ENCODE measurements at places on chromosomes 6 and 20. TPM values are rescaled to one million over a fixed set of nuclear protein-coding genes. Genes with fewer than 3 reads are reported as not detected.
A peak's percentile ranks its signal among the peaks of the same experiment; 100 is the strongest.

DNA sequence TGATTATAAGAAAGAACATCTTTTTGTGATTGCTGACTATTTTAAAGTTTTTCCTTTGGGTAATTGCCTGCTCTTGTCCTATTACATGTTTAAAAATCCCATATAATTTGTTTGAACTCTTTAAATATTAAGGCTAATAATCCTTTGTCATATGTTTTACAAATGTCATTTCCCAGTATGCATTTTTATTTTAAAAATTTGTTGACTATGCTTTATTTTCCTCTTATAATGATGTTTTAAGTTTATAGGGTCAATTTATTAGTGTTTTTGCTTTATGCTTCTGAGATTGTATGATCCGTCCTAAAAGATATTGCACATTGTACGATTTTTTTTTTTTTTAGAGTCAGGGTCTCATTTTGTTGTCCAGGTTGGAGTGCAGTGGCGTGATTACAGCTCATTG, 297.2 kb downstream of the RNF144B start:
- no peak for DNase-seq

DNA sequence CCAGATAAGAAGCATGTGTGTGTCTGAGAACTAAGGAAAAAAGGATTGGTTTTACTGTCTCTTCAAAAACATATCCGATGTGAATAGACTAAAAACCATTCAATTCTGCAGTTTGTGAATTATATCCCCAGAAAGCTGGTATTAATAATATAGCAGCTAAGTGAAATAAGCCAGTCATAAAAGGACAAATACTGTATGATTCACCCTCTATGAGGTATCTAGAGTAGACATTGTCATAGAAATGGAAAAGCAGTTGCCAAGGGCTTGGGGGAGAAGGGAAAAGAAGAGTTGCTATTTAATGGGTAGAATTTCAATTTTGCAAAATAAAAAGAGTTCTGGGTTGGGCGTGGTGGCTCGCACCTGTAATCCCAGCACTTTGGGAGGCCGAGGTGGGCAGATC, 137.5 kb downstream of the ATXN1 start:
- peak; percentile 29 for DNase-seq

GRCh38 chr6:1215884-1216487, 95.9 kb upstream of the FOXQ1 start:
- DNase-seq: no peak

GRCh38 chr6:82385961-82386360, 22.3 kb downstream of the TPBG start:
- DNase-seq: no peak

- DNase-seq: no peak
Observed at GRCh38 chr6:620950-621349, 36.0 kb downstream of the HUS1B start.

GRCh38 chr6:27133281-27134227, 113.9 kb upstream of the PRSS16 start:
- DNase-seq: peak; percentile 81

GRCh38 chr6:5333658-5334057, 72.3 kb downstream of the FARS2 start:
- DNase-seq: peak; percentile 70

GRCh38 chr6:147438758-147439528, 69.5 kb upstream of the SAMD5 start:
- no peak for DNase-seq

- no peak for DNase-seq
Observed at GRCh38 chr6:36493859-36494258, 51.1 kb downstream of the KCTD20 start.

DNA sequence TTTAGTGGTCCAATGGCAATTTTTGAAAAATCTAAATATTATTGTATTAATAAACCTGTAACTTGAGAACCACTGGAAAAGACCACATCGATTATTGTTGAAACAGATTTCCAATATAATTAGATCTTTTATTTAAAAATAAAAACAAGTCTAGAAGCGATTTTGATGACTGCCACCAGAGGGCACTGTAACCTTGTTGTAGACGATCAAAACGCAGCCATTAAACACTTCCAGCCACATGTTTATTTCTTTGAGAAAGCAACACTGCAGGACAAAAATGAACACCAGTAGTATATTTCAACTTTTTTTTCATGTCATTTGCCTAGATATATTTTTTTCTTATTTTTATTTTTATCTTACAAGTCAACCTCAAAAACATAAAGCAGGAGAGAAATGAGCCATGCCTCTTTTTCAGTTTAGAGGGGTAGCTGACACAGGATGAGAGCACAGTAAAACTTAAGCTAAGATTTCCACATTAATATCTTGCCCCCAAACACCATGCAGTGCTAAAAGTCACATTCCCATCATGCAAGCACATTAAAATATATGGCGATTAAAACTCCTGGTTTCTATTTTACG, 115.4 kb downstream of the OPRM1 start:
- DNase-seq: peak; percentile 59

GRCh38 chr6:32060966-32061655, 22.9 kb downstream of the CYP21A2 start:
- peak; percentile 52 for DNase-seq

GRCh38 chr6:137111296-137112066, 62.0 kb downstream of the IL22RA2 start:
- no peak for DNase-seq

GRCh38 chr6:49202924-49203536, 260.0 kb downstream of the MMUT start:
- DNase-seq: no peak

- DNase-seq: no peak
Observed at GRCh38 chr20:3239867-3240775, 1.1 kb upstream of the SLC4A11 start.

DNA sequence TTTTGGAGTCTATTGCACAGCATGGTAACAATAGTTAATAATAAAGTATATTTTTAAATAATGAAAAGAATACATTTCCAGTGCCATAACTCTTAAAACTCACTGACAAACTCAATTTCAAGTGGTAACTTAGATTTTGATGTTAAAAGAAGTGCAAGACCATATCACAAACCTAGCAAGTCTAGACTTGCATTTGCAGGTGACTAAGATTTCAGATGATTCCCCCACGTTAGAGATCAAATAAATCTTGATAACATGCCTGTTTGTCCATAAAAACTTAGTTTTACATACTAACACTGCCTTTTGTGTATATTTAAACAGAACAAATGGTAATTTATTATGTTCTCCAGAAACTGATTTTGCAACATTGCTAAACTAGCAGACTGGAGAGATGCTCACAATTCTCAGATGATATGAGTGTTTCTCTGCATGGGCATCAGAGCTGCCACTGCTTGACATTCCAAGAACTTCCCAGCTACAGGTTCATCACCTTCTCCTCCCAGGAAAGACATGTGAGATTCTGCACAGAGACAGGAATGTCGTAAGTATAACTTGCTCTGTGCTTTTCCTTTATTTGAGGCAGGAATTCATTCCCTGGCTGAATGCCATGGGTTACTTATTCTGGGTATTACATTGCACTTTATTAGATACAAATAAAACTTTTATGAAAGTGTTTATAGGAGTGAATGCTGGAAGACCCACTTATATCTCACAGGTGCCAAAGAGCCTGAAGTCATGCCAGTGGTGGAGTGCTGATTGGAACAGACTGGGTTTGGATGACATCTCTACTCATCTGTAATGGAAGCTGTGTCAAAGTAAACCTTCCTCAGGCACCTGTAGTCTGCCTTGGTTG, 160.2 kb upstream of the FOXA2 start:
- no peak for DNase-seq

GRCh38 chr6:126786262-126786661, 332.2 kb upstream of the RSPO3 start:
- DNase-seq: no peak

GRCh38 chr6:54722328-54722727, 124.2 kb upstream of the FAM83B start:
- no peak for DNase-seq

DNA sequence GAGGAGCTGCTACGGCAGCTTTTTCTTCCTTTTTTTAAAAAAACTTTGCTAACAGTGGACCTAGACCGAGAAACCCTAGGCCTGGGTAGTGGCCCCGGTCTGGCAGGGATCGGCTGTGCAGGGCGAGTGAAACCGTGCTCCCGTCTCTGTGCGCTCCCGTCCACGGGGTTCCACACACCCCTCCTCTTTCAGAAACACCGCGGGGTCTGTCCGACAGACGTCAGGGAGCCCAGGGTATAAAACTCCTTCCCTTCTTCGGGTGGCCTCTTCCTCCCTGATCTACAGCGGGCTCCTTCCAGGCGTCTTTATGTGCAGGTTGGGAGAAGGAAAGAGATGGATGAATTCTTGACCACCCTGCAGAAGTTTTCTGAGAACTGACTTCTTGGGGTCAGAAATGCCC, 27.1 kb upstream of the SMOC2 start:
- DNase-seq: no peak

DNA sequence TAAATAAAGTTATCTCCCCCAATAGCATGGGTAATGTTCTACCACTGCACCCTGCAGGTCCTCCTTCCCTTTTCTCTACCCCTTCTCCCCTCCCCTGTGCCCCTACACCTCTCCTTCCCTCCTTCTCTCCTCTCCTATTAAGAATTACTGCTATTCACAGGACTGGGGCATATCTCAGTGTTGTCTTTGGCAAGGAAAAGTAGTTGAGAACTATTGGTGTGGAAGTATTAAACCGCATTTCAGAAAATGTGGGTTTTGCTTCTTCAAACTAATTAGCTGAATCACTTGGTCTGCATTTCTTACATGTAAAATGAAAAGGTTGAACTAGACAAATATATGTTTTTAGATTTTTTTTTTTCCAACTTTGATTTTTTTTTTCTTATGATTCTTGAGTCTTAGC, 296.3 kb downstream of the CDKAL1 start:
- no peak for DNase-seq

DNA sequence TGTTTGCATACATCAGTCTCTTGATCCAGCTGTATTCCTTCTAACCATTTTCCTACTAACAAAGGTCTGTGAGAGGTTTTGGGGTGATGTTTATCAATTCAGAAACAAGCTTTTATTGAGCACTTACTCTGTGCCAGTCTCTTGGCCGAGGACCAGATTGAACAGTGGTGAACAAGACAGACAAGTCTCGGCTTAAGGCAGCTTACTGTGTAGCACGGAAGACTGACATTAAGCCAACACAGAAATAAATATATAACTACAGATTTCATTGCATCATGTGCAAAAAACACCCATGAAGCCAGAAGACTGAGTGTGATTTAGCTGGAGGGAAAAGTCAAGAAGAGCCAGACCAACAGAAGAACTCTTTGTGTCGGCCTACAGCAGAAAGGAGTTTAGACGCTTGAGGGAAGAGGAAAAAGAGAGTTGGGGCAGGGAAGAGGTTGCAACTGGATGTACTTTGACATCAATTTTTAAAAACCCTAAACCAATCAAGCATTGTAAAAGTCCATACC, 549.6 kb upstream of the CITED2 start:
- DNase-seq: peak; percentile 11

GRCh38 chr6:25652007-25652515, at the start of gene SCGN:
Gene SCGN, plus strand, starts transcription at chr6:25652215. Its CDS starts 189 bp downstream, at chr6:25652404.
- peak; percentile 50 for DNase-seq

GRCh38 chr20:63522091-63522868, 1.7 kb downstream of the PPDPF start:
- DNase-seq: no peak

GRCh38 chr6:34462551-34462971, 3.3 kb upstream of the PACSIN1 start:
- peak; percentile 47 for DNase-seq

DNA sequence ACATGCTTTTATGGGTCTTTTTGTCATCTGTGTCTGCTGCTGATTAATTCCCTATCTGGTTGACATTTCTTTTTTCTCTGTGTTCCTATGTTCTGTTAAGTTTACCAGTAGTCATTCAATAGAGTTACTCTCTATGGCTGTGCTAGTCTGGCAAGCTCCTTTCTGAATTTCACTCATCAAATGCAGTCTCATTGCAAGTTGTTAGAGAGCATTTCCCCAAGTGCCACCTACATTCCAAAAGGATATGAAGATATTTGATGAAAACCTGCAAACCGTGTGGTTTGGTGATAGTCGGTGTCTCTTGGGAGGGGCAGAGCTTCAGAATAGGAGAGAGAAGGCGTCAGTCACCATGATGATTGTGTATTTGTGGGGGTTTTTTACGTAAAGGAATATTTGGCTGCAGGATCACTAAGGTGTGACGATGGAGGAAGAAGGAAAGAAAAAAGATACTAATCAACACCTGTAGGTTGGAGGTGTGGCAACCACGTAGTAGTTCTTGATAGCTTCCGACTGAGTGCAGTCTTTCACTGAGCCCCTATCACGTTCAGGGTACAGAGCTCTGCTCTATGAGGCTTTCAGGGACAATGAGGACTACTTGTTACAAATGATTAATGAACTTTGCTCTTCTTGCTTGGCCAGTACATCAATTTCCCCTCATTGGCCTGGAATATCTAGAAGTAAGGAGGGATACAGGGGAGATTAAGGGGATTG, 73.1 kb upstream of the TNFAIP3 start:
- no peak for DNase-seq

DNA sequence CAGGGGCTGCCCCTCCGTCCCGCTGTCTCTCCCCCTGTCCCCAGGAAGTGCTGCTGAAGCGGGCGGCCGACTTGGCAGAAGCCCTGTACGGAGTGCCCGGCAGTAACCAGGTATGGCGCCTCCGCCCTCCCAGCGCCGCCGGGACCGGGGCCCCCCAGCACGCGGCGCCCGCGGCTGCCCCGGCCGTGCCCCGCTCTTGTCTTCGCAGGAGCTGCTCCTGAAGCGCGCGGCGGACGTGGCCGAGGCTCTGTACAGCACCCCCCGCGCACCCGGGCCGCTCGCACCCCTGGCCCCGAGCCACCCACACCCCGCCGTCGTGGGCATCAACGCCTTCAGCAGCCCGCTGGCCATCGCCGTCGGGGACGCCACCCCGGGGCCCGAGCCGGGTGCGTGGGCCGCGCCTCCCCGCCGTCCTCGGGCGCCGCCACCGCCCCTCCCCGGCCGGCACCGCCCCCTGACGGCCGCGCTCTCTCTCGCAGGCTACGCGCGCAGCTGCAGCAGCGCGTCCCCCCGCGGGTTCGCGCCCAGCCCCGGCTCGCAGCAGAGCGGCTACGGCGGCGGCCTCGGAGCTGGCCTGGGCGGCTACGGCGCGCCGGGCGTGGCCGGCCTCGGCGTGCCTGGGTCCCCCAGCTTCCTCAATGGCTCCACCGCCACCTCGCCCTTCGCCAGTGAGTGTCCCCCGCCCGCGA, 48.4 kb downstream of the CPXM1 start:
- peak; percentile 19 for DNase-seq

- DNase-seq: no peak
Observed at GRCh38 chr6:161394437-161394836, 120.6 kb upstream of the AGPAT4 start.

Gene TOX2
- total RNA-seq: 24.7 TPM

Gene MYLK4
- total RNA-seq: 0.29 TPM

Gene ZSCAN23
- total RNA-seq: 8.4 TPM

Gene NOL4L
- 8.7 TPM for total RNA-seq

Gene PAK5
- total RNA-seq: not detected

Gene HLA-G
- total RNA-seq: not detected

Gene EEF1A2
- total RNA-seq: 17.6 TPM

Gene CNR1
- 2.5 TPM for total RNA-seq

Gene TFAP2B
- not detected for total RNA-seq

Gene GLP1R
- total RNA-seq: not detected

Gene TGM3
- total RNA-seq: not detected

Gene SULF2
- total RNA-seq: 74.4 TPM

Gene SEMG1
- total RNA-seq: not detected

Gene DAAM2
- 4.0 TPM for total RNA-seq

Gene C20orf204
- total RNA-seq: 1.7 TPM

Measured in RPMI7951 (cell line).